ENCODE measurements at places on chromosomes 1 and 21. TPM values are rescaled to one million over a fixed set of nuclear protein-coding genes. Genes with fewer than 3 reads are reported as not detected.

Gene FCRL1
- total RNA-seq, result 1.2 TPM

GRCh38 chr1:89622895-89623294 is 10.0 kb upstream of the LRRC8C start:
- ATAC-seq, result no peak

DNA sequence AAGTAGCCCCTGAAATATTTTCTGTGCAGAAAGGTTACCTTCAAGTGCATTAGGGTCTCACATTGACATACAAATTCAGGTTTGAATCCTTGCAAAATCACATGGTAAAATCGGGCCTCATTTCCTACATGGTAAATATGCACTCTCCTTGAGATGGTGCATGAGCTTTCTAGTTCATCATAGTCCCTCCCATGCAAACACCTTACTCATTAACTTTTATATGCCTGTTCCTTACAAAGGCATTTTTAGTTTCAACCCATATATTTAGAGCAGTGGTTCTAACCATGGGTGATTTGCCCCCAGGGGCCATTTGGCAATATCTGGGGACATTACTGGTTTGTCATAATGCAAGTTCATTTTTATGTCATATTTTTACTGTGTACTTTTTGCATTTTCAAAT is 37.2 kb downstream of the PBX1 start:
- ATAC-seq, result no peak

DNA sequence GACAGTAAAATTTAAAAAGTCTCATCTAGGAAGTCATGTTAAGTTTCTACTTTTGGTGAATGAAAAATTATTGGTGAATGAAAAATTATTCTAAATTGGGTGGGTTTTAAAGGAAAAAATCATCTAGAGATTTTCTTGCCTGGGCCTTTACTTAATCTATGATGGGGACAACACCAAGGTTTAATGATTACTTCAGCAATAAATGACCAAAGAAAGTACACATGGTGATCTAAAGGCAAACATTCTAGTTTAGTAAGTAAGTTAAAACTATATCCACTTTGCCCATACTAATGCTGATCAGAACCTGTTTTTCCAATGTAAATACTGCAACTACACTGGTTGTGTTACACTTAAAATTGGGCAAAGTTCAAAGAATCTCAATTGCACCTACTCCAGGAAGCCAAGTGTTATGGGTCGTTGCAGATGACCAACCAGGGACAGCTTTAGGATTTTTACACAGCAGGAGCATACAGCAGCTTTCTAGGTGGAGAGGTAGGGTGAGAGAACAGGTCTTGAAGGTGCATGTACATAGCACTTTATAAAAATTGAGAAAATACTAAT is 14.6 kb upstream of the RPL5 start:
- ATAC-seq, result no peak

GRCh38 chr21:45164124-45164511 is 89.7 kb downstream of the ADARB1 start:
- ATAC-seq, result no peak

- ATAC-seq, result peak; percentile 71
Measured at GRCh38 chr1:59699227-59699847, 115.4 kb upstream of the HOOK1 start.

DNA sequence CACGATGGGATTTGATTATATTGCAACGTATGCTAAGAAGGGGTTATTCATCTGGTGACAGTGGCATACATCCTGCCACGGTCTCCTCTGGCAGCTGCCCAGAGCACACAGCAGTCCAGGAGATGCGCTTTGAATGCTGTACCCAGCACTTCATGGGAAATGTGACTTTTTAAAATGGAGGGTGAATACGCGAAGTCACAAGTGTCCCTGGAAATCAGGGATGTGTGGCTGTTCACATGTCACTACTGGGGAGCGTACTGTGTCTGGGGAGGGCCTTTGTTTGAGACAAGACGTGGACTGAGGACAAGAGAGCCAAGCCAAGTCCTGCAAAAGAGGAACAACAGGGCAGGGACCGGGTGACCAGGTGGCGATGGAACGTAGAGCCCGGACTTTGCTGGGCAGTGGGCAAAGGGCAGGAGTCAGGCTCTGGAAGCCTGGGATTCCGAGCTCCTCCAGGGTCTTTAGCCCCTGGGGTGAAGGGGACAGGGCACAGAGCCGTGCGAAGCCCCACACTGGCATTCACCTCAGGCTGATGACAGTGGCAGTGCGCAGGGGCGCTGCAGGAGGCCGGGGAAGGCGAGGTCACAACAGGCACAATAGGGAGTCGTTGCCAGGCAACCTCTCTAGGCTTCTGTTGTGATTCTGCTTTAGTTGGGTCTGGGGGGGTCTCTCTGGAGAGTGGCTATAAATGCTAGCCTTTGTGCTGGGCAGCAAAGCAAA is 11.4 kb upstream of the ZBTB21 start:
- ATAC-seq, result no peak

DNA sequence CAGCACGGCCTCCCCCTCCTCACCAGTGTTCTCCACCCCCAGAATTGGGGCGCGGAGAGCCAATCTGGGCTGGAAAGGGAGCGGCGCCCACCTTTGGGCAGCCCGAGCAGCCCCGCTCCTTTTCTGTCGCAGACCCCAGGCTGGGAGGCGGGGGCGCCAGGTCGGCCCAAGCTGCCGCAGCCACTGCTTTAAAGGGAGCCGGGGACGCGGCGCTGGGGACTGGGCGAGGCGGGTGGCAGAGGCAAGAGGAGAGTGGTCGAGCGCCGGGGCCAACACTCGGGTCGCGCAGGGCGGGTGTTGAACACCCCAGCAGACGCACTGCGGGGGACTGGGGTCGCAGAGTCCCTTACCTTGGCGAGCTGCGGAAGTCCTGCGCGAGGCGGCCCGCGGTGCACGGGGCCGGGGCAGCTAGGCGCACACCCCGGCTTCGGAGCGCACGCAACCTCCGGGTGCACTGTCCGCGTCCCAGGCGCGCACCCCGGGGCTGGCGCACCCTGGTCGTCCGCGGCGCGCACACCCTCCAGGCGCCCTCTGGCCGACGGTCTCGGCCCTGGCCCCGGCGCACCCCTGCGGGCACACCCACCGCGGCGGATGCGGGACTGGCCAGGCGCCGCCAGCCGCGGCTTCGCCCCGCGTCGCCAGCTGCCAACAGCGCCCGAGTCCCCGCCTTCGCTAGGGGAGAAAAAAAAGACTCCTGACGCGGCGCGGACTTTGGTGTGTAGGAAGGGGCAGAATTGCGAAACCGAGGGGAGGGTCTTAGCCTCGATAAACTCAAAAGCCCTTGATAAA is at the start of gene KANK4:
KANK4 (minus strand) TSS at position 679 of the 789 bp plus-strand sequence. CDS start 37,870 bp downstream, outside the sequence.
- ATAC-seq, result peak; percentile 49

DNA sequence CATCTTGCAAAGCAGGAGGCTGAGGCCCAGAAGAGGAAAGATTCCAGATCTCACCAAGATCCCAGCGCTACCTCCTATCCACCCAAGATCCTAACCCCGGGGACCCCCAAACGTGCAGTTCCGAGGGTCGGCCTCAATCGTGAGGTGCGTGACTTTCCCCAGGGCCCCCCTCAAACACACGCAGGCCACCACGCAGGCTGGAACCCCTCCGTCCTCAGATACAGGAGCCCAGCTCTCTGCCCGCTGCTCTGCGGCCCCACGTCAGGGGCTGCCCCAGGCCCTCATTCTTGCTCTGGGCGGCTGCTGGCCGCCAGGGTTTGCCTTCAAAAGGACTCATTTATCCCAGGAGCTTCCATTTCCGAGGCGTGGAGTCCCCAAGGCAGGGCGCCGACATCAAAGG is 39.9 kb downstream of the KRTAP10-1 start:
- no peak for ATAC-seq

DNA sequence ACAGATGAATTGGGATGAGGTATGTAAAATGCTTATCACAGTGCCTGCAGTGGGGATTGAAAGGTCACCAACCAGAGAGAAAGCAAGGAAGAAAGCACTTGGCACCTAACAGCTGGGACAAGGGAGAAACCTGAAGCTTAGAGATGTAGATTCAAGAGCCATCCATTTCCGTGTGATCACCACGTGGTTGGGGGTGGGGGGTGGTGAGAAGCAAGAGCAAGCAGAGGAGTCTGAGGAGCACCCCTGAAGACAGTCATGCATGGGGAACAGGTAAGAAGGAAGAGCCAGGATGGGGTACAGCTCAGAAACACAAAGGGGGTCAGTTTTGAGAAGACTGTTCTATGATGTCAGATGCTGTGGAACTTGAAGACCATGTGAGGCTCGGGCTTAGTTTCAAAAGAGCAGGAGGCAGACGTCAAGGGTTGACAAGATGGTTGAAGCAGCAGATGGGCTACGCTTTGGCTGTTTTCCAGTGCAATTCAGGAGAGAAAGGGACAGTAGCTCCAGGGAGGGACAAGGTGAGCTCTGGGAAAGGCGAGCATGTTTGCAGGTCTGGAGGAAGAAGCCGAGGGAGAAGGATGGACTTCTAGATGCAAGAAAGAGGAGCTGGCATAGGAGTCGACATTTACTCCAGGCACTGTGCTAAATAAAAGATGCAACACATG is 17.4 kb downstream of the KANK4 start:
- ATAC-seq, result no peak
